ENCODE measurements at places on chromosomes 3 and 15.
A peak's percentile ranks its signal among the peaks of the same experiment; 100 is the strongest.

- no peak for DNase-seq
Observed at GRCh38 chr3:23948761-23949160, 3.7 kb downstream of the NR1D2 start.

GRCh38 chr3:11154036-11154952, at the start of gene HRH1:
Gene HRH1 (plus strand): TSS chr3:11154493. CDS start chr3:11259038, 104,545 bp downstream.
- no peak for DNase-seq

GRCh38 chr3:72109327-72110259, 324.6 kb upstream of the PROK2 start:
- DNase-seq = no peak

DNA sequence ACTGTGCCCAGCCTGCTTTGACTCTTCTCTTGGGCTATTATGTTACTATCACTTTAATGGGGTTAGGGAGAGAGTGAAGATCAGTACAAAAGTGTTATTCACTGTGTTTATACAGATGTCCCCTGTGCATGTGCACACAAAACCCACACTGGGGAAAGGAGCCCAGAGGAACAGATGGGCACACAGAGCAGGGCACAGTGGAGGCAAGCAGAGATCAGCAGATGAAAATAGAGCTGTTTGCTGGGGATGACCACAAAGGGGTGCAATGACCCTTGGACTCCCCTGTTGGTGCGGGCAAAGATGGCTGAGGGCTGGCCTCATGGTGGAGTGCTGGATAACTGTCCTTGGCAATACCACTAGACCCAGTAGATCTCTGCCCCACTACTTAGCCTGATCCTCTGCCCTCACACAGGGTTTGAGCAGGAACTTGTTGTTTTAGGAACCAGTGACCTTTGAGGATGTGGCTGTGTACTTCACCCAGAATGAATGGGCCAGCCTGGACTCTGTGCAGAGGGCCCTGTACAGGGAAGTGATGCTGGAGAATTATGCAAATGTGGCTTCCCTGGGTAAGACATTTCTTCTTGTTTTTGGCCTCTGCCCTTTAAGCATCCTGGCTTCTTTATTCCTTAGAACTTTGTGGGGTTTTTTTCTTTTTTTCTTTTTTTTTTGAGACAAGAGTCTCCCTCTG, 5.3 kb downstream of the ZNF620 start:
- no peak for DNase-seq

DNA sequence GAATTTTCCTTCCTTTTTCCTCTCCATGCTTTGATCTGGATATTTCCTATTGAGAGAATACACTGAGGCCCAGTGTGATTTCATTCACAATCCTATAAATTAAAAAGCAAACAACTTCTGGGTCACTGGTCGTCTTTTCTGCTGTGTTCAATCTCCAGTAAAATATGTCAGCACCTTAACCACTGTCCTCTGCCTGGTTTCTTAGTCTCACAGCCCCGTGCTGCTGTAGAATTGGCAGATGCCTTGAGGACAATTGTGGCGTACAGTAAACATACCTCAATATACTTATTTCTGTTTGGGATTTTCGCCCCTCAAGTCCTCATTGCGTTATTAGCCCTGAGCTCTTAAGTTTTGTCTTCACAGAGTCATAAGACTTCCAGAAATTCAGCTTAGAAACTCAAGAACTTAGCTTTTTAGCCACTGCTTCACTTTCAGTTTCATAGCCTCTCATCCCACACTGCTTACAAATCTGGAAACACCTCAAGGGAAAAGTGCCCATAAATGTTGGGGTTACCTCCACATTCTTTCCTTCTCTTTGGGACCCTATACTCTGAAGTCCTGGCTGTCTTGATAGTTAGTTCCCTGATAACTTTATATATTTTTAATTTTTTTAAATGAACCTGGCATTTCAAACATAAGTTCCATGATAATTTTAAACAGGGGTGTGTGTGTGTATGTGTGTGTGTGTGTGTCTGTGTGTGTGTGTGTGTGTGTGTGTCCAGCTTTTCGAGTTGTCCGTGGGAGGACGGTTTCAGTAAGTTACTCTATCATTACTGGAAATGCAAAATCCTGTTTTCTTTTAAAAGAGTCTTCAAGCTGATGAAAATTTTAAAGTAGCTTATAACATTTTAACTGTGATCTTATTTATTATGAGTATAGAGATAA, 238.4 kb upstream of the CTDSPL start:
- DNase-seq = no peak

- no peak for DNase-seq
Observed at GRCh38 chr3:196194542-196194915, 16.7 kb downstream of the ZDHHC19 start.

DNA sequence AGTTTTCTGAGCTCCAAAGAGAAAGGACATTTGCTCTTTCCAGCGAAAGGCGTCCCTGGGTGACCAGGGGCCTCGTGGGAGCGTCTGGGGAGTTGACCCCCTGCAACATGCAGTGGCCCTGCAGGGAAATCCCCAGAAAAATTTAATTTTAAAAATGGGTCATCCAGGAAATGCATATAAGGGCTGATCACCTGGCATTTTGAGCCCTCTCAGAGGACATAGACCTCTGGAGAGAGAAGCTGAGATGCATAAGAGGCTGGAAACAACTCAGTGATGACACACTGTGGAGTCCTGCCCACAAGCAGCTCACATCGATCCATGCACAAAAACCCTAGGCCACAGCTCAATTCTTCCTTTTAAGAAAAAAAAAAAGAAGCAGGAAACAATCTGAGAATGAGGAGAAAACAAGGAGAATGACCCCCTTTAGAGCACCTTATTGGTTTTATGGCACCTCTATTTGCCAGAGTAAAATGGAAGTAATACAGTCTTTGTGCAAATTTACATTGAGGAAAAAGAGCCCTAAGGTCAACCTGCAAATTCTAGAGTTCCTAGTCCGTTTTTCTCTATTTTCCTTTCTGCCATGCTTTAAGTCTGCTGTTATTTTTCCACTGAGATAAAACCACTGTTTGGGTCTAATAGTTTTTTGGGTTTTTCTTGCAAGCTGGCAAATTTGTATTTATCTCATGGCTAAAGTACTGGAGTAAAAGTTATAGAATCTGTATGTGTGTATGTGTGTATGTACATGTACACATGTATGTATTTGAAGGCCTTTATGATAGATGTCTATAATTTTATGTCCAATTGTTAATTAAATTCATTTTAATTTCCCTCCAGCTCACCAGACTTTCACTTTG, 6.9 kb upstream of the BDH1 start:
- DNase-seq = no peak

GRCh38 chr3:146449613-146450012, 19.7 kb downstream of the PLSCR2 start:
- no peak for DNase-seq

- DNase-seq = no peak
Observed at GRCh38 chr3:100097919-100098783, 16.1 kb downstream of the FILIP1L start.

GRCh38 chr3:169256796-169257522, 406.6 kb downstream of the MECOM start:
- no peak for DNase-seq

- DNase-seq = no peak
Observed at GRCh38 chr15:25426896-25427610, 11.8 kb downstream of the UBE3A start.

GRCh38 chr15:100250176-100250800, 91.5 kb downstream of the ADAMTS17 start:
- no peak for DNase-seq

DNA sequence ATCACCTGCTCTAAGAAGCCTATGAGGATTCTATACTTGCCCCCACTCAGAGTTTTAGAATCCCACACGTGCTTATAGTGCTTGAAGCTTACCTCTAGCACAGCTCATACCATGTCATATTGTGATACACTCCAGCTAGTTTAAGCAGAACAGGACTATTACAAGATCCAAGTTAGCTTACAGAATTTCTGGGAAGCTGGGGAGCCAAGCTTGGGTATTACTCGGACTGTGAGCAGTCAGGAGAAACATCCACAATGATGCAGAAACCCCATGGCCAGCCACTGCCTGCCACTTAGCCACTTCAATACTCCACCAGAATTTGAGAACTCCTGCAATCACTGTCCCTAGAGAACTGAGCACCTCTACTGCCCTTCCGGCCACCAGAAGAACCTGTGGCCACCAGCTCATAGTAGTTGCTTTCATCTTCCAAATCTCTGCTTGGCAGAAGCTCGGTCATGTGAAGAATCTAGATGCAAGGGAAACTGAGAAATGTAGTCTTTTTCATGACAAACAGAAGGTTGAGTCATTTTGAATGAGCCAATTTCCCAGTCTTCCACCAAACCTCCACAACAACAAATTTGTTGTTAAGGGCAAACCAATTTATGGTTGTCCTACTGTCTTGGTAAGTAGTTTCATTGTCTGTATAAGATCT, 27.7 kb upstream of the SSR3 start:
- DNase-seq = no peak

- no peak for DNase-seq
Observed at GRCh38 chr3:141183606-141184005, 48.0 kb upstream of the PXYLP1 start.

GRCh38 chr15:42065033-42065432, 29.3 kb downstream of the PLA2G4D start:
- DNase-seq = no peak

DNA sequence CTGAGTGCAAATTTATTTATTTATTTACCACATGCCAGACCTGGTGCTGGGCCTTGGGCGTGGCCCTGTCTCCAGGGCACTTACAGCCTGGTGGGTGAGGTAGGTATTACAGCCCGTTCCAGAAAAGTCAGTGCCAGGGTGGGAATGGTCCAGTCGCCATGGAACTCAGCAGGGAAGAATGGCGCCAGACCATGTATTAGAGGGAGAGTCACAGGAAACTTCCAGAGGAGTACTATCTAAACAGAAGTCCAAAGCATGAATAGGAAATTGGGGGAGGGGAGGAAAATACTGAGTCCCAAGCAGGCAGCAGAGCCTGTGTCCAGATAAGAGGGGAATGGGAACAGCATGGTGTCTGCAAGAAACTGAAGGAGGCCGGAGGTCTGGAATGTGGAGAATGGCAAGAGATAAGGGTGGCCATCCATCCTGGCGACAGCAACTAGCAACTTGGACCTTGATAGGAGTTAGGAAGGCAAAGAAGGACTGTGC, 27.0 kb downstream of the SH3BP5 start:
- no peak for DNase-seq

DNA sequence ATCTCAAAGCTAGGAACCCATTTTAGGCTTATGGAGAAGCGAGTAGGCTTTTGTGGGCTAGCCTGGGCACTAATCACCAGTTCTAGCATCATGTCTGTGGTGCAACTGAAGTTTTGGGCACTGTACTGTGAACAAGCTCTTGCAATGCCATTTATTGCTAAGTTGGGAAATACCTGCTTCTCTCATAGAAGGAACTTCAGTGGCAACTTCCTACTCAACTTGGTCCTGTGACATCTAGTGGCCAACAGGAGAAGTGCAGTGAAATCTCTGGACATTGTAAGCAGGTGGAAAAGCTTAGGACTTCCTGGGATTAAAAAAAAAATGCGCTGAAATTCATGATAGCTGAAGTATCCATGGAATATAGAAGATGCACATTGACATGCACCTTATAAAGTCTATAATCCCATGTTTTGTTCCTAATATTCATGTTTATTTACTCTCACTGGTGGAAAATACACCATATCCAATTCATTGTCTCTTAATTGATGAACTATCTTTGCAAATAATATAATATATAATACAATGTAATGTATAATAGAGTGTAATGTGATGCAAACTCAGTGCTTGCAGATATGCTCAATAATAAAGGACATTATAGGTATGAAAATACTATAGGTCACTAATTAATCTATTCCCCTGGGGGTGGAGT, 6.5 kb upstream of the ALDH1A3 start:
- DNase-seq = peak; percentile 6

DNA sequence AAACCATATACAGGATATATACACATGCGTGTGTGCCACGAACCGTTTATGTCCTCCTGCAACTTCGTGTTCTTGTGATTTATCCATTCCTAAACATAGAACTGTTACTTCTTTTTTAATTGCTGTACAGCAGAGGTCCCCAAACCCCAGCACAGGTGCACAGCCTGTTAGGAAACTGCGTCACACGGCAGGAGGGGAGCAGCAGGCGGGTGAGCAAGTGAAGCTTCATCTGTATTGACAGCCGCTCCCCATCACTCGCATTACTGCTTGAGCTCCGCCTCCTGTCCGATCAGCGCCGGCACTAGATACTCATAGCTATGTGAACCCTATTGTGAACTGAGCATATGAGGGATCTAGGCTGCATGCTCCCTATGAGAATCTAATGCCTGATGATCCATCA, 34.9 kb upstream of the NRROS start:
- peak; percentile 79 for DNase-seq

GRCh38 chr3:56764904-56765547, 36.7 kb downstream of the ARHGEF3 start:
- no peak for DNase-seq

DNA sequence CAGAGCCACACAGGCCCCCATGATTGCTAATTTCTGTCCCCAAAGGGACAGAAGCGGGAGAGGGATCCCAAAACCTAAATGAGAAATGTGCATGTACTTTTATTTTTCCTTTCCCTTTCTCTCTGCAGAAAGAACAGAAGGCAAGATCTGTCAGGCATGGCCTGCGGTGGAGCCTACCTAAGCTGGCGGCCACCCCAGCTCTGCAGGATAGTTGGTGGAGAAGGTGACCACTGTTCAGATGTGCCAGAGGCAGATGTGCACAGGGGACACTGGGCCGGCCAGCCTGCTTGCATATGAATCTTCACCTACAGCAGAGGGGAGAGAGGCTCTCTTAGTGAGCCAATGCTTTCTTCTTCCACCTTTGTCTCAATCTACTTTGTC, 2.1 kb upstream of the AMOTL2 start:
- DNase-seq = no peak

DNA sequence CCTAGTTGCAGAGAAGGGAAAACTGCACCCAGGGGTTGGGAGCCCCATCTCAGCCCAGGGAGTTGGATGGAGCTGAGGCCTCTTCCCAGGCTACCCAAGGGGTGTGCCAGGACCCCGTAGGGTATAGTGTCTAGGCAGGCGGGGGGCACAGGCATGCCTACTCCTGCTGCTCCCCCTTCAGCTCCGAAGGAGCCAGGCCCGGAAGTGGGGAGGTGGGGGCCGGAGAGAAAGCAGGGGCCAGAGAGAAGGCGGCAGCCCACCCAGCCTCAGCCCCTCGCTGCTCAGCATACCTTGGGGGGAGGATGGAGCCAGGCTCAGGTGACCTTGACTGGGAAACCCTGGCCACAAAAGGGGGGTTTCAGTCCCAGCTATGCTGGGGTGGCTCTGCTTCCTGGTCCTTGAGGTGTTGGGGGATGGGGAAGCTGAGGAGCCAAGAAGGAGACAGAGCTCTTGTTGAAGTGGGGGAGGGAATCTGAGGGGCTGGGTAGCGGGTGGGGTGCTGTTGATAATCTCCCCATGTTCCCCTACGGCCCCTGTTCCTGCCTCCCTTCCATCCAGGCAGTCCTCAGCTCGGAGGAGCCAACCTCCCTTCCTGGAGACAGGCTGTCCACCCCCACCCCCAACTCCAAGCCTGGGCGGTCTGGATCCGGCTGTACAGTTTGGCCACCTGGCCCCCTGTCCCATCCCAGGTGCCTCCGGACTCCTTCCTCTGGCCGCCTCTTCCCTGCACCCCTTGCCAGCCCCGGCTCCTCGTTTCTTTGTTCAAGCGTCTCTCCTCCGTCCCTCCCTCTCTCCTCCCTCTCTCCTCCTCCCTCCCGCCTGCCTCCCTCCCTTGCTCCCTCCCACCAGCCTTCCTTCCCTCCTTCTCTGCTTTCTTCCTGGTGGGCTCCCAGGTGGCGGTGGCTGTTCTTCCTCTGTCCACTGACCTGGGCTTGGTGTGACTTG, 1.7 kb downstream of the SEMA3F start:
- no peak for DNase-seq

- DNase-seq = no peak
Observed at GRCh38 chr15:75648156-75649000, 666 bp downstream of the SNX33 start.
